ENCODE measurements at places on chromosomes 16 and 17.

DNA sequence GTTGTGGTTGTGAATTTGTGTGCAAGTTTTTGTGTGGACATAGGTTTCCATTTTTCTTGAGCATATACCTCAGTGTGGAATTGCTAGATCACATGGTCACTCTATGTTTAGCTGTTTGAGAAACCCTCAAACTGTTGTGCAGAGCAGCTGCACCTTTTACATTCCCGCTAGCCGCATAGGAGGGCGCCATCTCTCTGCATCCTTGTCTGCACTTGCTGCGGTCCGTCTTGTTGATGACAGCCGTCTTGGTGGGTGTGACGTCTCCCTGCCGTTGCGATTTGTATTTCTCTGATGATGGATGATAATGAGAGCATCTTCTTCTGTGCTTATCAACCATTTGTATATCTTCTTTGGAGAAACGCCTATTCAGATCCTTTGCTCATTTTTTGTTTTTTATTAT, 25.1 kb upstream of the IL17C start:
- DNase-seq: no peak

GRCh38 chr17:80838311-80839025, 153.2 kb upstream of the CHMP6 start:
- DNase-seq: no peak

- no peak for DNase-seq
Measured at GRCh38 chr16:74468807-74469525, 47.7 kb upstream of the CLEC18B start.

DNA sequence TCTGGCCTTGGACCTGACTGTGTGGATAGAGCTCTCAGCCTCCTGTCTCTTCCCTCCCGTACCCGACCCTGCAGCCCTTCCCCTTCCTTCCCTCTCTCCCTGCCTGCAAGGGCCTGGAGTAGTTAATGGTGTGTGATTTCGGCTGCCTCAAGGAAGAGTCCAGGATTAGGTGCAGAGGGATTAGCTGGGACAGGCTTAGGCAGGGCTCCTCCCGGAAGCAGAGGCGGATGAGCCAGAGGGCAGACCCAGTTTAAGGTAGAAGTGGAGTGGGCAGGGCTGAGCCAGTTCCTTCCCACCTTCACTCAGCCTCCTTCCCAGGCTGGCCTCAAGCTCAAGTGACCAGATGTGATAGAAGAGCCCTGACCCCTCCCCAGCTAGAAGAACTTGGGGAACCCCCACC, 16.8 kb downstream of the GUCY2D start:
- DNase-seq: no peak

- DNase-seq: no peak
Measured at GRCh38 chr17:4537451-4538235, 17.5 kb downstream of the MYBBP1A start.

DNA sequence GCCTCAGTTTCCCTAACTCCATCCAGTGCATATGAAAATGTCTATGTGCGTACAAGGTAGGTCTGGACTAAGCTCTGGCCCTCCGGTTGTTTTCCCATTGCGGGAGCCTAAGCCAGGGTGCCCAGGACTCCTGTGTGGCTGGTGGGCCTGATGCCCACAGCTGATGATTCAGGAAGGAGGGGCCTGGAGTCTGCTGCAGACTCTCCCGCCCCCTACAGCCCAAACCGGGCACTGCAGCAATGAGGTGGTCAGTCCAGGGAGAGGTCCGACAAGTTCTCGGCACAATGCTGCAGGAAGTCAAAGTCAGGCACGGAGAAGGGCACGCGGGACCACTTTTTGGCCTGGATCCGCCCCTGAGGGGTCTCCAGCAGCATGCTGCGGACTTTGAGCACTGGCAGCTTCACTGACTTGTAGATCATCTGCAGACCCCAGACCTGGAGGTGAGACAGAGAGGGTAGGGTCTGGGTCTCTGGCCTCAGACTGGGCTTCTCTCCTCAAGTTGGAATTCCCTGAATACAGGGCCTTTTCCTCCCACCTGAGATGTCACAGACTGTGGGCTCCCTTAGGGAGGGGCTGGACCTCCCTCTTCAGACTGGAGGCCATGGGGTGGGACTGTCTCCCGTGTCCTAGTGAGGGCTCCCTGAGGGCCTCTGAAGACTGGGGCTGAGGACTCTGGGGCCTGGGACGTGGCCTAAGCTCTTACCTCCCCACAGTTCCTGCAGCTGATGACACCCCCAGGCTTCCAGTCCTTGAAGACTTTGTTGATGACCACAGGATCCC, 3.4 kb upstream of the ZNF385C start:
- peak; percentile 75 for DNase-seq

DNA sequence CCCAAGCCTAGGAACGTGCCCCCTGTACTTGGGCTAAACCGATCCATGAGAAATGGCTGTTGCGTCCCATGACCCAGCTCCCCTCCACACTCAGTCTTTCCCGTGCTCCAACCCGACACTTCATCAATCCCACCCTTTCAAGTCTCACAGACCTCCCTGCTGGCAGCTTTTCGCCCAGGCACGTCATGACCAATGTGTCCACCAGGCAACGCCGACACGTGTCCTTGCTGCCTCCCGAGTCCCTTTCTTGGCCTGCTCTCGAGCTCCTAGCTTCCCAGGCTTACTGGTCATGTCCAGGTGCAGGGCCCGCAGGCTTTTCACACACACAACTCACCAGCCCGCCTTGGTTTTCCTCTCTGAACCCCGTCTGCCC, 12.2 kb downstream of the MNT start:
- DNase-seq: no peak

DNA sequence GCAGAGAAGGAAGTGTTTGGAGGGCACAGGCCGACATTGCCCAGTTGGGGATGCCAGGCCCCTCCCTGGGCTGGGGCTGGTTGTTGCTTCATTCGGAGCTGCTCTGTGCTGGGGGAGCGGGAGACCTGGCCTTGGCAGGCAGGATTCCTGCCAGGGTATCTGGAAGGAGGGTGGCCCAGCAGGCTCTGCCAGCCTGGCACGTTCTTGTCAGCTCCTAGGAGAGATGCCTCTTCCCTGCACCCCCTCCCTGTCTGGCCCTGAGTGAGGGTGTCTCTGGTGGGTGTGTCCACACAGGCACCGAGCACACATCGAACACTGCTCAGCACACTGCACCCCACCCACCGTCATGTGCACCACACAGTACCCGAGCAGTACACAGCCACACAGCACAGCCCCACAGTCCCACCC, 35.2 kb downstream of the ARHGAP23 start:
- DNase-seq: no peak

- DNase-seq: no peak
Measured at GRCh38 chr17:82957469-82957795, 117.6 kb upstream of the ZNF750 start.

DNA sequence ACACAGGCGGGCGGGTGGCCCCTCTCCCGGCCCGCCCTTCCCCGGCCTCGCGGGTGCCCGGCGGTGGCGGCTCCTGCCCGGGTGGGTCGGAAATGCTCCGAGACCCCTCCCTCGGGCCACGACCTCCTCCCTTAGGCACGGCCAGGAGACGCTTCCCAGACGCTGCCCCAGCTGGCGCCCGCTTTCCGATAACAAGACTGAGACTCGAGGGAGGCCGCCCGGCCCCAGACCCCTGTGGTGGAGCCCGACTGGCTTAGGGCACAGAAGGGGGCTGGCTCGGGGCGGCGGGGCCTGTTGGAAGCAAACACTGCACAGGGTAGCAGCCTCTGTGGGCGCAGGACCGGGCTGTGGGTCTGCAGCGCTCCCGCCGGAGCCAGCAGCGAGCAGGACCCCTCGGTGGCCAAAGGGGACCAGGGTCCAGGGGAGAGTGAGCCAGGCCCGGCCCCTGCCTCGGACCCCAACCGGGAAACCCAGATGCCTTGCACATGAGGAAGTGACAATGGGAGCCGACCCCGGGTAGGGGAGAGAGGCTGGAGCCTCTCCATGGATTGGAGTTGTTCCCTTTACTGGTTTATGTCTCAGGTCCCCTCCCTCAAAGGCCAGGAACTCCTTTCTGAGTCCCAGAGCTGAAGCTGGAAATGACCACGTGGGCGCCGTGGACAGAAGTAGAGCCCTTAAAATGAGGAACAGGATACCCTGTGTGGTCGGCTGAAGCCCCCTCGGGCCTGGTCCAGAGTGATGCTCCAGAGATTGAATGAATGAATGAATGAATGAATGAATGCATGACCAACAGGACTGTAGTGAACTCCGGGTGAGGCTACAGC, 19.8 kb upstream of the ADCY7 start:
- peak; percentile 33 for DNase-seq

GRCh38 chr17:1460233-1460632, 4.2 kb upstream of the CRK start:
- peak; percentile 45 for DNase-seq

All from CD4-positive, alpha-beta T cell treated with Interleukin-17A for 4 hours (primary cell).